ENCODE measurements at places on chromosomes 1 and 21. TPM values are rescaled to one million over a fixed set of nuclear protein-coding genes. Genes with fewer than 3 reads are reported as not detected.
A peak's percentile ranks its signal among the peaks of the same experiment; 100 is the strongest.

- no peak for DNase-seq
Observed at GRCh38 chr21:34511181-34511580, 829 bp downstream of the KCNE1 start.

SLAMF8 gene
- polyA plus RNA-seq: 0.04 TPM

ZNF683 gene
- not detected for polyA plus RNA-seq

DNA sequence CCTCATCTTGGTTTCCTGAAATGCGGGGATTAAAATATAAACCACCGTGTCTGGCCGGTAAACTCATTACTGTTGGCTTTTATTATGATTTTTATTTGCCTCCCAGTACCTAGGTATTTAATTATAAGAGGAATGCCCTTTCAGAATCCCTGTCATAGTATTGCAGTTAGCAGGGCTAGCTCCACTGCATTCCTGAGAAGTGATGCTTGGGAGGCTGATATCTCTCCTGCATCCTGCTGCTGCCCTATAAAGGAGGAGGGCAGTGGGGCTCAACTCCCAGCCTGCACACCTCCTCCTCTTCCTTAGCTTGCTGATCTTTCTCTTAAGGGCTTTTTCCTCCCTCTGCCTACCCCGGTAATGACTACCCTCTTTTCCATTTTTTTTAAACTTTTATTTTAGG lies 19.9 kb upstream of the DISC1 start:
- peak; percentile 43 for DNase-seq

DNA sequence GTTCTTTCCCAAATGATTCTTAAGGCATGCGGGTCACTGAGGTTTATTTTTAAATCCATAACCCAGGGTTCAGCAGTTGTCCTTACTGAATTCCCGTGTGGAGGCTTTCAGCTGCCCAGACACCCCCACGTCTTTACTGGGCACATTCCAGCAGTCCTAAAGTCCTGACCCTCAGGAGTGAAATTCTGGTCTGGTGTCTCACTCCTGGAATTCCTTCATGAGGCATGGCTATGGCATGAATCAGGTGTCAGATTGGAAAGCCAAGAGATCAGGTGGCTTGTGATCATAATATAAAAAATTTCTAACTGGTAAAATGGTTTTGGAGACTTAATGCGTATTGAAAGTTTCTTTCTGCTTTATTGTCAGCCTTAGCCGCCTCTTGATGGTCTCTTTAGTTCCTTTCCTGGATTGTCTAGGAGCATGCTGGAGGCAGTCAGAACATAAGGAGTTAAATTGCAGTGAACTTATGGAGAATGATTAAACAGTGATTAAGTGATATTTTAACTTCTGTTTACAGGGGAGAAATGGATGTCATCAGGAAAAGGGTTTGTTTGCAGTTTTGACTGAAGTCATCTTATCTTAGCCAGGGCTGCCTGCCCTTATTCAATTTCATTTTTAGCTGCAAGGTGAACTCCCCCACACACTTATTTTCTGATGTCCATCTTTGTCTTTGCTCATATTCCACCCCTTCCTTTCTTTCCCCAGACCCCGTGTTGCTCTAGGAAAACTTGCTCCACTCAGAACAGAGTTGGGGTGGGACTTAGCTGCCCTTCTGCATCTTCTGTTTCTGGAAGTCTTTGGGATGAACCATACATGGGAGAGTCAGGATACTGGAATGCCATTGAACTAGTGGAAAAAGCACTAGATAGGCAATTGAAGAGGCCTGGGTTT lies 25.7 kb upstream of the MACF1 start:
- DNase-seq: peak; percentile 77

RGS5 gene
- 23.7 TPM for polyA plus RNA-seq

HAO2 gene
- not detected for polyA plus RNA-seq

SNAP47 gene
- polyA plus RNA-seq: 39.4 TPM

OR11L1 gene
- polyA plus RNA-seq: not detected

- DNase-seq: no peak
Observed at GRCh38 chr1:31781138-31781755, 17.1 kb upstream of the ADGRB2 start.

DNA sequence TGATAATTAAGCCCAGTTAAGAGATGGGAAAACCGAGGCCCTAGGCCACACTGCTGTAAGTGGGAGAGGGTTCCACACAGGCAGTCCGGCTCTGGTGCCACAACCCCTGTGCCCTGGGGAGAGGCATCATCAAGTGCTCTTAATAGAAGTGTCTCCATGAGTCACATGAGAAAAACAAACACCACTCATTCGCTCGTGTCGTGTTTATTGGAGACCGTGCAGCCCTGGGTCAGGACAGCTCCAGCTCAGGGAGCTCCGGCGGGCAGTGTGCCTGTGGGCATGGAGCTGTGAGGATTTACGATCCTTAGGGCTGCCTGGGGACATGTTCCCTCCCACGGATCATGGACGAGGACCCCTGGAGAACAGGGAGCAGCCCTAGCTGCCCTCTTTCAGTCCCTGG lies 658.5 kb downstream of the AJAP1 start:
- DNase-seq: no peak
